ENCODE measurements at places on chromosomes 16 and 17. TPM values are rescaled to one million over a fixed set of nuclear protein-coding genes. Genes with fewer than 3 reads are reported as not detected.

DNA sequence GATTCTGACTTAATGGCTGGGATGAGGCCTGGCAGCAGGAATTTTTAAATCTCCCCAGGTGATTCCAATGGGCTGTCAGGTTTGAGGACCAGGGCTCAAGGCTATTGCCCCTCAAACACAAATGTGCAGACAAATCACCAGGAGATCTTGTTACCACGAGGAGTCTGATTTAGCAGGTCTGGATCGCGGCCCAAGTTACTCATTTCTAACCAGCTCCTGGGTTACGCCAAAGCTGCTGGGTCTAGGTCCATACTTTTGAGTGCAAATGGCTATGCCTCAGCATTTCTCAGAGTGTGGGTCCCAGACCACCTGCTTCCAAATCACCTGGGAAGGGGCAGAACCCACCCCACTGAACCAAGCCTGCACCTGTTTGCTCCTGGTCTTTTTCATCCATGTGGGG, 33.1 kb downstream of the CNGB1 start:
- no peaks in the 10 kb centered on the region for H3K4me1 ChIP-seq
- H3K36me3 ChIP-seq: no peaks in the 10 kb centered on the region
- H3K4me3 ChIP-seq: no peak overlapping the region
- no peaks in the 10 kb centered on the region for H3K27me3 ChIP-seq

GALNS gene
- 5.7 TPM for total RNA-seq

GRCh38 chr17:47981462-47981861, 10.5 kb downstream of the CDK5RAP3 start:
- no peak overlapping the region for H3K4me3 ChIP-seq
- H3K4me1 ChIP-seq: no peaks in the 10 kb centered on the region
- no peak for DNase-seq
- peaks cover 49% of the 10 kb centered on the region for H3K36me3 ChIP-seq
- H3K27me3 ChIP-seq: no peaks in the 10 kb centered on the region

- no peaks in the 10 kb centered on the region for H3K4me1 ChIP-seq
- no peak for DNase-seq
- H3K27ac ChIP-seq: no peak overlapping the region
- no peak overlapping the region for H3K4me3 ChIP-seq
- H3K27me3 ChIP-seq: no peaks in the 10 kb centered on the region
Measured at GRCh38 chr17:66928949-66929348, 35.6 kb upstream of the CACNG4 start.

BRCA1 gene
- 4.6 TPM for total RNA-seq

ACSM2B gene
- total RNA-seq: not detected

DNA sequence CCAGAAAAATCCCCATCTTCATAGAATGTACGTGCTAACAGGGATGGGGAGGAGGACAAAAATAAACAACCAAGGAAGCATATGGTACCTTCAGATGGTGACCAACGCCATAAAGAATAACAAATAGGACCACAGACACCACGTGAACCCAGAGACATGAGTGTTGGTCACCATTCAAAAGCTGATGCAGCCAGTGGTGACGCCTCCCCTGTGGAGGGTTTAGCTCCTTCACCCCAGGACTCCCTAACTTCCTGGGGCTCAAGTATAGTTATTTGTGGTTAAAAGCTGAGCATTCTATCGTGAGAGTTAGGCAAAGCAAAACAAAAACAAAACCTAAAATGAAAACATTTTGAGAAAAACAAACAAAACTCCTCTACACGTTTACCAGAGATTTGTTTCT, 184.7 kb downstream of the SOX9 start:
- no peak overlapping the region for H3K4me3 ChIP-seq
- H3K27ac ChIP-seq: no peak overlapping the region
- no peaks in the 10 kb centered on the region for H3K36me3 ChIP-seq
- H3K27me3 ChIP-seq: no peaks in the 10 kb centered on the region
- H3K4me1 ChIP-seq: no peaks in the 10 kb centered on the region

GPR139 gene
- total RNA-seq: not detected

DNA sequence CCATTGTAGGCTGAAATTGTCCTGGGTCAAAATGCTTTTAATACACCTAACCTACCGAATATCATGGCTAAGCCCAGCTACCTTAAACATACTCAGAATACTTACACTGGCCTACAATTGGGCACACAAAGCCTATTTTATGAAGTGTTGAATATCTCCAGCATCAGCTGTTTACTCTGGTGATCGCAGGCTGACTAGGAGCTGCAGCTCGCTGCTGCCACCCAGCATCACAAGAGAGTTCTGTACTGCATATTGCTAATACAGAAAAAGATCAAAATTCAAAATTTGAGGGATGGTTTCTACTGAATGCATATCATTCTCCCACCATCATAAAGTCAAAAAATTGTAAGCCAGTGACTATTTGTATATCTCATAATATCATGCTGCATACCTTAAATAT, 55.3 kb downstream of the ULK2 start:
- H3K36me3 ChIP-seq: peaks cover 20% of the 10 kb centered on the region
- H3K27me3 ChIP-seq: no peaks in the 10 kb centered on the region
- no peaks in the 10 kb centered on the region for H3K4me1 ChIP-seq

EME2 gene
- 9.4 TPM for total RNA-seq

DNA sequence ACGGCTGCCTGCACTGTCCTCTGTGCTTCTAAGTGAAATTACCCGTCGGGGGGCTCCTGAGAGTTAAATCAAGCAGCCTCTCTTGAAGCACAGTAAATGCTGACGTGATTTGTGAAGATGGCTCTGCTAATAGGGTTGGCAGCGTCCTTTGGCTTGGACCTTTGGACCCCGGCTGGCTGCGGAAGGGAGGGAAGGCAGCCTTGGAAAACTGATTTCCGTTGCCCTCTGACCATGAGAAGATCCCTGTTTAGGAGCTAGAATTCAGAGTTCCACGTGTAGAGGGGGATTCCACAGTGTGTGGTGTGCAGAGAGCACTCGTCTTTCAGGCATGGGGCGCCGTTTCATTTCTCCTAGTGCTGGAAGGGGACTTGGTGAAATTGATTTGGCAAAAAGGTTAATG, 640.8 kb downstream of the WWOX start:
- DNase-seq: no peak
- no peak overlapping the region for H3K27ac ChIP-seq
- H3K27me3 ChIP-seq: no peaks in the 10 kb centered on the region
- no peak overlapping the region for H3K4me3 ChIP-seq
- H3K4me1 ChIP-seq: no peaks in the 10 kb centered on the region

GRCh38 chr16:50526249-50526648, 21.9 kb upstream of the NKD1 start:
- no peaks in the 10 kb centered on the region for H3K4me1 ChIP-seq
- DNase-seq: no peak
- no peaks in the 10 kb centered on the region for H3K27me3 ChIP-seq
- H3K4me3 ChIP-seq: no peak overlapping the region

DNA sequence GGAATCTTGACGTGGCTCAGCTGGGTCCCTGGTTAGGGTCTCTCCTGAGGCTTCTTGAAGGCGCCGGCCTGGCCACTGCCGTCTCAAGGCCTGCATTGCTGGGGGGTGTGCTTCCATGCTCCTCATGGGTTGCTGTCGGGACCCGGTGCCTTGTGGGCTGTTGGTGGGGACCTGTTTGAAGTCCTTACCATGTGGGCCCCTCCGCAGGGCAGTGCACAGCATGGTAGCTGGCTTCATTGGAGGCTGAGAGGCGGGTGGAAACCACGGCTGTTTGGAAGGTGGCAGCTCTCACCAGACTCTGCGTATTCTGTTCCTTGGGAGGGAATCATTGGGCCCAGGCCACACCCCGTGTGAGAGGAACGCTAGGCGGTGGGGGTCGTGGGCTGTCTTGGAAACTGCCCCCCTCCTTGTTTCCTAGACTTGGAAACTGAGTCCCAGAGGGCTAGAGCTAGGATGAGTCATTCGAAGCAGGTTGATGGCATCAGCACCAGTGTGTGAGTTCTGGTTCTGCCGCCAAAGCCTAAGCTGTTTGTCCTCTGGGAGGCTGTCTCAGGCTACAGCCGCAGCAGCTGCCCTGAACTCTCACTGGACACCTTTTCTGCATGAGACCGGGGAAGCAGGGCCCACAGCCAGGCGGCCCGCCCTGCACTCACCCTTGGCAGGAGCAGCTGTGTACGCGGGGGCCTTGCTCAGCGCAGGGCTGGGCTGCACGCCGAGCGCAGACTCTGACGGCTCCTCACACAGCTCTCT, 35.2 kb downstream of the ZNF750 start:
- H3K27ac ChIP-seq: no peak overlapping the region
- no peak for DNase-seq
- H3K27me3 ChIP-seq: no peaks in the 10 kb centered on the region
- H3K36me3 ChIP-seq: no peaks in the 10 kb centered on the region
- no peak overlapping the region for H3K4me3 ChIP-seq

- H3K27ac ChIP-seq: peak overlapping the region; percentile 85
- no peaks in the 10 kb centered on the region for H3K27me3 ChIP-seq
- H3K4me3 ChIP-seq: peak overlapping the region; percentile 9
- peaks cover 69% of the 10 kb centered on the region for H3K4me1 ChIP-seq
- no peaks in the 10 kb centered on the region for H3K36me3 ChIP-seq
Measured at GRCh38 chr17:351875-352420, 659 bp downstream of the RPH3AL start.

- H3K4me1 ChIP-seq: peaks cover 4% of the 10 kb centered on the region
- no peak overlapping the region for H3K27ac ChIP-seq
- no peaks in the 10 kb centered on the region for H3K36me3 ChIP-seq
- H3K4me3 ChIP-seq: no peak overlapping the region
Measured at GRCh38 chr16:75758215-75758614, 31.9 kb upstream of the CPHXL start.

GUCY2D gene
- 0.47 TPM for total RNA-seq

DNA sequence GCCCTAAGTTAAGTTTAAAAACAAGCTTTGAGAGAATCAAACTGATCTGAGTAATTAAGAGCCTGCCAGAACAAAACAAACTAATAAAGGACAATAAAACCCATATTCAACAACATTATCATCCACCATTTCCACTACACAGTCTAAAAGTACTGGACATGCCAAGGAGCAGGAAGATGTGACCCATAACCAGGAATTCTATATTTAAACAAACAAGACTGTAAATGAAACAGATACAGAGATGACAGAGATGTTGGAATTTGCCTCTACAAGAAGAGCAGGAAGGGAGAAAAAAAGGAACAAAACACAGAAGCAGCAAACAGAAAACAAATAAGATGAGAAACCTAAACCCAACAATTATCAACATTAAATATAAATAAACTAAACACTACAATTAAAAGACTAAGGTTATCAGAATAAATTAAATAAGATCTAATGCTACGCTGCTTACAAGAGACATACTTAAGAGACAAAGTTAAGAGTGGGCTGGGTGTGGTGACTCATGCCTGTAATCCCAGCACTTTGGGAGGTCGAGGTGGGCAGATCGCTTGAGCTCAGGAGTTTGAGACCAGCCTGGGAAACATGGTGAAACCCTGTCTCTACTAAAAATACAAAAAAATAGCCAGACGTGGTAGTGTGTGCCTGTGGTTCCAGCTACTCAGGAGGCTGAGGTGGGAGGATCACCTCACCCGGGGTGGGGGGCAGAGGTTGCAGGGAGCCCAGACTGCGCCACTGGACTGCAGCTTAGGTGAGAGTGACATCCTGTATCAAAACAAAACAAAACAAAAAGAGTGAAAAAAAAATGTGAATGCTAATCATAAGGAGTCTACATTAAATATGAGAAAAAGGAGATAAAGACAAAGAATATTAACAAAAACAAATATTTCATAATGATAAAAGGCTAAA, 50.6 kb downstream of the CREBBP start:
- no peaks in the 10 kb centered on the region for H3K27me3 ChIP-seq
- peaks cover 3% of the 10 kb centered on the region for H3K4me1 ChIP-seq
- H3K27ac ChIP-seq: no peak overlapping the region
- no peaks in the 10 kb centered on the region for H3K36me3 ChIP-seq
- no peak for DNase-seq

DNA sequence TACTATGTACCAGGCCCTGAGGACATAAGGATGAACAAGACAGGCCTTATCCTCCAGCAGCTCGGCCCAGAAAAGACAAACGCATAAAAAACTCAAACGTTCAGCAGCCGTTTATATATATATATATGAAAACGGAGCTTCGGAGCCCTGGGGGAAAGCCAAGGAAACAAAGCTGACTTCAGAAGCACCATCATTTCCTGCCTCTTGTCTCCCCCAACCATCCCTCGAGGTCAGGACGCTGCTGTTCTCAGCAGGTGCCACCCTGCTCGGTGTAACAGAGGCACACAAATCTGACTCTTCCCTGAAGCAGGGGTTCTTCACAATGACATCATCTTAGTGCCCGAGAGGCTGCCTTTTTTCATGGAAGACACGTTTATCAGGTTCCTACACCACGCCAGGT, 146.9 kb downstream of the ZNF423 start:
- H3K27ac ChIP-seq: no peak overlapping the region
- H3K4me3 ChIP-seq: no peak overlapping the region
- H3K27me3 ChIP-seq: no peaks in the 10 kb centered on the region
- no peaks in the 10 kb centered on the region for H3K36me3 ChIP-seq

PYDC1 gene
- not detected for total RNA-seq

GRCh38 chr16:82738699-82739098, 111.9 kb downstream of the CDH13 start:
- no peak overlapping the region for H3K4me3 ChIP-seq
- no peaks in the 10 kb centered on the region for H3K36me3 ChIP-seq
- H3K27me3 ChIP-seq: no peaks in the 10 kb centered on the region
- no peak overlapping the region for H3K27ac ChIP-seq

DNA sequence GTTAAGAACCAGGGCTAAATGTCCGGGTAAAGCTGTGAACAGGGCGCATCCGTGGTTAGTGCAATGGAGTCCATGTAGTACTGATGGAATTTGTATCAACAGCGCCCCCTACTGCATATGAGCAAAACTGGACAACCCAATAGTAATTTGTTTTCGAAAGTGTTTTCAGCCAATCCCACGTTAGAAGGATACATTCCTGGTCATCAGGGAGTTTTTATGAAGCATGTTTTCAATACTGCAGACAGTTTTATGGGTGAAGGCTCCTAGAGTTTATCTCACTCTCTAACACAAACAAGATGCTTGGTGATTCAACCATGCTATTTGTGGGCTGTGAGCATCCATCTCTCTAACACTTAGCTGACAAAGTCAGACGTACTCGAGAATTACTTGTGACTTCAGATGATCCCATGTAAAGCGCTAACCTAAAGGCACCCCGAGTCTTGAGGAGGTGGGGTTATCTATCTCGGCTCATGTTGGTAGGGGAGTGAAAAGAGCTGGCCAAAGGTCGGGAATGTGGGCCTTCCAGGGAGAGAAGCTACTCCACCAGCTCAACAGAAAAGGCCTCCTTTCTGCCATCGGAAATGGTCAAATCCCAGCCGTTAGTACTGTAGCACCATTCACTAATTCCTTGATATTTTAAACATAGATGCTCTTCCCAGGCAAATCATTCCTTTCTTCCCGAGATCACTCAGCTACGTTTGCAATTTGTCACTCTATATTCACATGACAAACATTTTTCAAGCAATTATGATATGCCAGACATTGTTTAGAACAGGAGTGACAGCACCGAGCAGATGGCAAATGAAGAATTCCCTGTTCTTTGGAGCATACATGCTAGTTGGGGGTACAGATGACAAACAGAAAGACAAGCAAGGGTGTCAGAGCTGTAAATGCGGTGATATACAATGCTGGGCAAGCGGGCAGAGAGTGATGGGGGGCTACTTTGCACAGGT, 46.9 kb upstream of the HNF1B start:
- no peaks in the 10 kb centered on the region for H3K36me3 ChIP-seq
- no peak overlapping the region for H3K27ac ChIP-seq
- no peaks in the 10 kb centered on the region for H3K27me3 ChIP-seq
- H3K4me3 ChIP-seq: no peak overlapping the region
- H3K4me1 ChIP-seq: peaks cover 8% of the 10 kb centered on the region
- DNase-seq: no peak
